ENCODE measurements at places on chromosomes 2 and 18.
A peak's percentile ranks its signal among the peaks of the same experiment; 100 is the strongest.

GRCh38 chr2:14951569-14952285, 319.2 kb downstream of the LRATD1 start:
- no peak for DNase-seq

DNA sequence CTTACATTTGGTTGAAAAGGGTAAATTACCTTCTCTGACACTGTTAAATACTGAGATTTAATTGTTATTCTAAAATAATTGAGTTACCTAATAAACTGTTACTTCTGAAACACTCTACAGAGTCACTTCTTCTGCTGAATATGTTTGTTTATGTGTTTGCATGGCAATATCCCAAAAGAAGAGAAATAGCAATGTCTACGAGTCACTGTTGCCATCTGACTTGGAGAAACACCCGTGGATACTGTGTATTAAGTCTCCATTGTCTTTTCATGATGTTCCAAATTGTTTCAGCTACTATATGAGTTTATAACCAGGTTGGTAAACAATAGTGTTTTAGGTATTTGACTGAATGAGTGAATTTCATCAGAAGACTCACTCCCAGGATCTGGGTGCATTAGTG, 754.2 kb upstream of the ID2 start:
- DNase-seq: no peak

GRCh38 chr2:143433251-143433650, 304.0 kb downstream of the ARHGAP15 start:
- DNase-seq: no peak

DNA sequence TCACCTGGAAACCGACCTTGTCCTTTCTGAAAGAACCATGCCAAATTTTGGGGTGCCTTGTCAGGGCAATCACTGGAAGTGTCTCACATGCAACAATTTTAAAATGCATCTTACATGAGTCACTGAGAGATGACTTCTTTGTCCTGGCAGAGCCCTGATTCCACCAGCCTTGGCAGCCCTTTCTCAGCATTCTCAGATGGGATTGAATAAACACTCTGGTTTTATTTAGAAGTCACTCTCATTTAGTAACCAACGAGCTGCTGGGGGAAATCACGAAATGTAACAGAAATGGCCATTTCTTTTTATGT, 3.8 kb upstream of the ATP8B1 start:
- DNase-seq: no peak

GRCh38 chr2:165811592-165812370, 17.7 kb upstream of the GALNT3 start:
- DNase-seq: no peak

GRCh38 chr2:140295767-140296166, 1515.6 kb upstream of the NXPH2 start:
- DNase-seq: no peak

DNA sequence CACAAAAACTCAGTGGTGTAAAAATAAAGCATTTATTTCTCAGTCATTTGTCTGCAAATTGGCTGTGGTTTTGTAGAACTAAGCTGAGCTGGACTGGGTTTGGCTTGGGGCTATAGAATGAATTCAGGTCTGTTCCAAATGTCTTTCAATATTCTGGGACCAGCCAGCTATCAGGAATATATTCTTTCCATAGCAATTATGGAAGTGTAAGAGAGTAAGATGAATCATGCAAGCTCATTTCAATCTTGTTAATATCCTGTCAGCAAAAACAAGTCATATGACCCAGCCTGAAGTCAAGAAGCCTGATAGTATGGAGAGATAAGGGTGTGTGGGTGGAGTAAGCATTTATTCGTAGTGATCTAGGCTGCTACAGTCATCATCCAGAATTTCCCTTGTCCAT, 481.0 kb upstream of the CDH2 start:
- no peak for DNase-seq

DNA sequence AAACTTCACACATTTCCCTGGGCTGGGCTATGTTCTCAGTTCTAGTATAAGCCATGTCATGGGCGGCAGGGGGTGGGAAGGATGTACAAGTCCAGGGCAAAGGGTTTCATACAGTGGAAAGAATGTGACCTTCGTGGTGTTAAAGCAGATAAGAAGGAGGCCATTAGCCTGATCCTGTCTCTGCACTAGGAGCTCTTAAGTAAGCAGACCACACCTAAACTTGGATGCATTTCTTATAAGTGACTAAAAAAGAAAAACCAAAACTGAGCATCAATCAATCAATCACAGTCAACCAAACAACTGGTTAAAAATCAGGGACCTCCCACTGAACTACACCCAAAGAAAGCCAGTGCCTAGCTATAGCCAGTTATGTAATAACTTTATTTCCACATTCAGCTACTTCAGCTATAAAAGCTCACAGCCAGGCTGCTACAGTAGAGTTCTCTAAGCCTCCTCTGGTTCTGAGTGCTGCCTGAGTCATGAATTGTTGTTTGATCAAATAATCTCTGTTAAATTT, 46.8 kb upstream of the RIOK3 start:
- DNase-seq: no peak

GRCh38 chr2:203819434-203820133, 48.0 kb upstream of the CTLA4 start:
- no peak for DNase-seq

DNA sequence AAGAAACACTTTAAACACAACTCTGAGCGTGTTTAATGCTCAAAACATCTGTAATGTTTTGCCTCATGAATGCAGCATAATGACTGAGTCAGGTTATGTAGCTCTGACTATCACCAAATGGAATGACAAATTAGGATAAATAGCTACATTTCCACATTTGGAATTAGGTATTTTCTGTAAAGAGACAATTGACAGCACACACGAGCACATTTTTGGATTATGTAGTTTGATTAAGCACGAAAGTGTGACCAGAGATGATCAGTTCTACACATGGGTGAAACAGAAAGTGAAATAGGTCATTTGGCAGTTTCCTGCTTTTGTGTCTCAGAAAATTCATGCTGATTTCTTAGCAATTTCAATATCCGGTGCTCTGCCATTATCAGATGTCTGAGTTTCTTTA, 29.0 kb downstream of the LPIN1 start:
- no peak for DNase-seq

GRCh38 chr2:74585406-74586185, 31.1 kb downstream of the DOK1 start:
- no peak for DNase-seq

GRCh38 chr2:27946530-27947060, 56.1 kb downstream of the BABAM2 start:
- no peak for DNase-seq

- DNase-seq: no peak
Measured at GRCh38 chr2:173136599-173136998, 61.0 kb downstream of the MAP3K20 start.

- DNase-seq: no peak
Measured at GRCh38 chr18:77068321-77069312, 64.0 kb downstream of the MBP start.

- no peak for DNase-seq
Measured at GRCh38 chr18:78673516-78674321, 305.9 kb upstream of the SALL3 start.

DNA sequence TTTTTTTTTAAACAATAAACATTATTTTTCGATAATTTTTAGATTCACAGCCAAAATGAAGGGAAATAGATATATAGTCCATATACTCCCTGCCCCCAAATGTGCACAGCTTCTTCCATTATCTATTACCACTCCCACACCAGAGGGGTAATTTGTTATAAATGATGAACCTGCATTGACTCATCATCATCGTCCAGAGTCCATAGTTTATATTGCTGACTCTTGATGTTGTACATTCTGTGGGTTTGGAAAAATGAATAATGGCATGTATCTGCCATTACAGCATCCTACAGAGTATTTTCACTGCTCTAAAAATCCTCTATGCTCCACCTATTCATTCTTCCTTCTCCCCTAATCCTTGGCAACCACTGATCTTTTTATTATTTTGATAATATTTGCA, 121.5 kb downstream of the LTBP1 start:
- DNase-seq: no peak

DNA sequence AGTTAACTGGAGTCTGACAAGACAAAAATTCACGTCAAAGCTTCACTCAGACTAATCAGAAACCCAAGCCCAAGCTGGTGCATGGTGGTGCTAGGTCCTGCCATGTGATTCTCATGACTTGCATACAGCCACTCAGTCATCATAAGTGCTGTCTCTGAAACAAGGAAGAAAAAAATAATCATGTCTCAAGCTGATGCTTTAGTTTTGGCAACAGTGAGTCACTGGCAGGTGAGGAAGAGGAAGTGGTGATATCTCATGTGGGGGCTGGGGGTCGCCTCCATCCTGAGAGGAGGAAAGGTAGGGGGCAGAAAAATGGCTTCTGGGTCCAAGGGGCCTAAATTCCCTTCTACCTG, 136.3 kb downstream of the TMEM163 start:
- DNase-seq: no peak

DNA sequence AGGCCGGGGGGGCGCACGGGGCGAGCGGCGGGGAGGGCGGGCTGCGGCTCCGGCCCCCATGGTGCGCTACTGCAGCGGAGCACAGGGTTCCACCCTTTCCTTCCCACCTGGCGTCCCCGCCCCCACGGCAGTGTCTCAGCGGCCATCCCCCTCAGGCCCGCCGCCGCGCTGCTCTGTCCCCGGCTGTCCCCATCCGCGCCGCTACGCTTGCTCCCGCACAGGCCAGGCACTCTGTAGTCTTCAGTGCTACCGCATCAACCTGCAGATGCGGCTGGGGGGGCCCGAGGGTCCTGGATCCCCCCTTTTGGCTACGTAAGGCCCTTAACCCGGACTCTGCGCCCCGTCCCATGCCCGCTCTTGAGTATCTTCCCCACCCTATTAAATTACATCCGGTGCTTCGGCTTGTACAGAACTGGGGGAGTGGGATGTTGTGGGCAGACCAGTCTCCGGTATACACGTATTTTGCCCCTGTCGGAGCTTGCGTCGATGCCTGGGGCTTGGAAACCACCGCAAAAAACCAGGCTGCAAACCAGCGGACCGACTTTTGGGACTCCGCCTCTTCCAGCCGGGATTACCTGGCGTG, 598 bp upstream of the WBP1 start:
- peak; percentile 58 for DNase-seq

DNA sequence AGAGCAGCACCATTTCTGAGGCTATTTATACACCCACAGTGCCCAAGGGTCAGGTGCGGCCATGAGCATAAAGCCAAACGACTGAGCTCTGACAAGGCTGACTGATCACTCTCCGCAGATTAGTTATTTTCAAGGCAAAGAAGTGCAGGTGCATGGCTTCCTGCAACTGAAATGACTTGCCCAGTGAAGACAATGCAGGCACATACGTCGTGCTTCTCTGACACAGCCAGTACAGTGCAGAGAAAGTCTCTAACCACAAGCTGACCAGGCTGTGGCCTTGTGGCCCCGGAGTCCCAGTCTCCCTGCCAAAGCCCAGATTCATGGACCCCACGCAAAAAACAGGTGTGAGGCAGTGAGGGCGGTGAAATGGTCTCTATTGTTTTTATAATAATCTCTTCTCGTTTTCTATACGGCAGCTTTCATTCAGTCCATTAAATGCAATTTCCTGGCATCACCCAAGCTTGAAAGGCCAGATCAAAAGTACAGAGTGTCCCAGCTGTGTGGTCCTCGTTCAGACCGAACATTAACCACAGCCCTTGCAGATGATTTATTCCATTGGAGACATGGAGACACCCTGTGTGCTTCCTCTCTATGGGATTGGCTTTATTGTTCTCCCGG, 447.0 kb upstream of the ID2 start:
- DNase-seq: no peak

- no peak for DNase-seq
Measured at GRCh38 chr2:136122661-136123060, 4.7 kb upstream of the CXCR4 start.

GRCh38 chr2:40394597-40394996, 57.3 kb downstream of the SLC8A1 start:
- no peak for DNase-seq

GRCh38 chr18:23568281-23569138, 17.8 kb downstream of the NPC1 start:
- DNase-seq: no peak

- DNase-seq: peak; percentile 23
Measured at GRCh38 chr2:26577442-26578112, 63.6 kb downstream of the CIB4 start.

DNA sequence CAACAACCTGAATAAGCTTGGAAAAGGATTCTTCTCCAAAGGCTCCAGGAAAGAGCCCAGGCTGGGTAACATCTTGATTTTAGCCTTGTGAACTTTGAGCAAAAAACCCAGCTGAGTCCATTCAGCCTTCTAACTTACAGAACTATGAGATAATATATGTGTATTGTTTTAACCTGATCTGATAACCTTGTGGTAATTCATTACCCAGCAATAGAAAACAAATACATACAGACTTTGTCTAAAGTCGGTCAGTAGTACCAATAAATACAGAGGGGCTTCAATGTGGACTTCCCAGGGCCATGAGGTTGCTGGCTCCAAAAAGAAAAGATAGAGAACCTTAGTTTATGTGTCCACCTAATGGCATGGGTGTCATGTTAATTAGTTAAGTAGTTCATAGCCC, 191.8 kb downstream of the KCNH7 start:
- DNase-seq: no peak

- DNase-seq: no peak
Measured at GRCh38 chr2:115652652-115653051, 1210.2 kb downstream of the DPP10 start.

DNA sequence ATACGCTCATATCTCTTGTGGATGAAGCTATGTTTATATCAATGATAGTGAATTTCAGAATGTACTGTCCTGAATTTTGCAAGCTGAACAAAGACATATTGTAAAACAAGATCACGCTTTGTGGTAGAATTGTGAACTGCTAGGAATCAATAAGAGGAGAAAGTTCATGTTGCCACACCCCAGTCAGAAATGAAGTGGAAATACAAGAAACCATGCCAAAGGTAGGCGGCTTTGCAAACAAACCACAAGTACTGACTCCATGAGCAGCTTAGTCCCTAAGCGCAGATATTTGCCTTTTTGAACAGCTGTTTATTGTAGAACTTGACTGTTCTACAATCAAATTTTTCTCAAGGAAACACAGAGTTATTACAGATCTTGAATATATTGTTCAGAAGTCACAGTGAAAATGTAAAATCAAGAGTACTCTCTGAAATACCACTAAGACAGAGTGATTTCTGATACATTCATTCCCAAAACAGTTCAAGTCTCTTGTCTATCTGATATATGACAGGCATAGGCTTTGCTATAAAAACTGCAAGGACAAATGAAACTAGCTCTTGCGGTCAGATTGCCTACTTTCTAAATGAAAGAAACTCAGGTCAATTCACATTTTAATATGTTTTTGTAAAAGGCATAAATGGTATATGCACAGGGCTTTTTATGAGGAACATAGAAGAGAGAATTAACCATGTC, 120.9 kb upstream of the CDH19 start:
- peak; percentile 12 for DNase-seq
